ACHN (cell line): ENCODE measurements at places on chromosomes 12 and 14.

- no peak for DNase-seq
These were observed 836.7 kb upstream of the FOXG1 start for GRCh38 chr14:27929797-27930347.

DNA sequence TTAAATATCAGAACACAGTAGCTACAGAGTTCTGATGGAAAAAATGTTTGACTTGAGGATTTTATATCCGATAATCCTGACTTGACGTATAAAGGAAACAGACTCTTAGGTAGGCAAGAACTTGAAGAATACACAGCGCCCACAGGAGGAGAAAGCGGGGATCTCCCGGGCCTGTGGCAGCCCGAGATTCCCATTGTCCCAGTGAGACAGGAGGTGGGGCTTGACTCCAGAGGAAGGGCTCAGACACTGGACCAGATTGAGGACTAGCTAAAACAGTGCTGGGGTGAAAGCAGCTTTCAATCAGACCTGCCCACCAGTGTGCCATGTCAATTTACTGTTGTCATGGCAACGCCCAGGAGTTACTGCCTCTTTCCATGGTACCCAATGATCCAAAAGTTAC is 51.1 kb upstream of the C14orf180 start:
- no peak for DNase-seq

- peak; percentile 70 for DNase-seq
These were observed 628 bp upstream of the TSHR start for GRCh38 chr14:80954687-80955299.

- DNase-seq = no peak
These were observed 97.6 kb downstream of the EFCAB11 start for GRCh38 chr14:89856871-89857345.

GRCh38 chr14:96568621-96569020 is 66.4 kb downstream of the PAPOLA start:
- DNase-seq = no peak

DNA sequence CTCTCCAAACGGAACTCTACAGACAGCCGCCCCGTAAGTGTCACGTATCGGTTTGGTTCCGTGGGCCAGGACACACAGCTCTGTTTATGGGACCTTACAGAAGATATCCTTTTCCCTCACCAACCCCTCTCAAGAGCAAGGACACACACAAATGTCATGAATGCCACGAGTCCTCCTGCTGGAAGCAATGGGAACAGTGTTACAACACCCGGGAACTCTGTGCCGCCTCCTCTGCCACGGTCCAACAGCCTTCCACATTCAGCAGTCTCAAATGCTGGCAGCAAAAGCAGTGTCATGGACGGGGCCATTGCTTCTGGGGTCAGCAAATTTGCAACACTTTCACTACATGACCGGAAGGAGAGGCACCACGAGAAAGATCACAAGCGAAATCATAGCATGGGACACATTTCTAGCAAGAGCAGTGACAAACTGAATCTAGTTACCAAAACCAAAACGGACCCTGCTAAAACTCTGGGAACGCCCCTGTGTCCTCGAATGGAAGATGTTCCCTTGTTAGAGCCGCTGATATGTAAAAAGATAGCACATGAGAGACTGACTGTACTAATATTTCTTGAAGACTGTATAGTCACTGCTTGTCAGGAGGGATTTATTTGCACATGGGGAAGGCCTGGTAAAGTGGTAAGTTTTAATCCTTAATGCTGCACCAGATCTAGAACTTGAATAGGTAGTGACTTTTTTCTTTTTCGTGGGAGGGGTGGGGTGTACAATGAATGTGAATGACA is 69.7 kb downstream of the WDR20 start:
- DNase-seq = peak; percentile 42

GRCh38 chr12:50073206-50073605 is 11.9 kb upstream of the SMARCD1 start:
- no peak for DNase-seq

GRCh38 chr12:80576641-80577418 is 130.6 kb upstream of the MYF6 start:
- DNase-seq = no peak

- DNase-seq = no peak
These were observed 617.5 kb downstream of the VRK1 start for GRCh38 chr14:97414718-97415098.
